ENCODE measurements at places on chromosomes 1 and 21. TPM values are rescaled to one million over a fixed set of nuclear protein-coding genes. Genes with fewer than 3 reads are reported as not detected.

- no peaks in the 10 kb centered on the region for H3K27me3 ChIP-seq
- no peak overlapping the region for H3K27ac ChIP-seq
- H3K4me1 ChIP-seq, result no peaks in the 10 kb centered on the region
- no peaks in the 10 kb centered on the region for H3K36me3 ChIP-seq
- H3K4me3 ChIP-seq, result no peak overlapping the region
- DNase-seq, result no peak
These were observed 89.0 kb upstream of the CHODL start for GRCh38 chr21:18155508-18156193.

DNA sequence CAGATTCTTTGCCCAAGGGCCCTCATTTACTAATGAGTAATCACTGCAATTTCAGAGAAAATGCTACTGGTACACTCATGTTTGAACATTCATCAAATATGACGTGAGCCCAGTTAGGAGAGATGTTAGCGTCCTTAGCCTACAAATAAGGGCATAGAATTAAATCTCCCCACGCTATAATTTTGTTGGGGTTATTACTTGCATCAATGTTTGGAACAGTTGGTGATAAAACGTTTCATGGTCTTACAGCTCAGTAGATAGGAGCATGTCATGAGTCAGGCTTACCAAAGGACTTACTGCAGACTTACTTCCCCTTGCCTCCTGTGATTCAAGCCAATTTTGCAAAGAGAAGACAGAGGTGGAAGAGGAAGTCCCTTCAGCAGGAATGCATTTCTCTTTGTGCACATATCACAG lies 304.0 kb downstream of the KIF26B start:
- H3K36me3 ChIP-seq, result no peaks in the 10 kb centered on the region
- no peaks in the 10 kb centered on the region for H3K4me1 ChIP-seq
- no peak overlapping the region for H3K27ac ChIP-seq

GRCh38 chr1:96334236-96334557 lies 387.4 kb upstream of the PTBP2 start:
- H3K36me3 ChIP-seq, result no peaks in the 10 kb centered on the region
- no peaks in the 10 kb centered on the region for H3K27me3 ChIP-seq
- H3K27ac ChIP-seq, result no peak overlapping the region
- no peak for DNase-seq

Gene S100A16
- 69.6 TPM for total RNA-seq

- no peak overlapping the region for H3K4me3 ChIP-seq
- no peak overlapping the region for H3K27ac ChIP-seq
- H3K27me3 ChIP-seq, result no peaks in the 10 kb centered on the region
- no peak for DNase-seq
These were observed 113.0 kb upstream of the PBX1 start for GRCh38 chr1:164446020-164446419.

Gene FCRL3
- total RNA-seq, result 0.67 TPM

- H3K4me1 ChIP-seq, result no peaks in the 10 kb centered on the region
- no peak overlapping the region for H3K4me3 ChIP-seq
- no peak overlapping the region for H3K27ac ChIP-seq
- no peaks in the 10 kb centered on the region for H3K36me3 ChIP-seq
- H3K27me3 ChIP-seq, result no peaks in the 10 kb centered on the region
These were observed 146.4 kb downstream of the LRIG2 start for GRCh38 chr1:113219377-113219776.

Gene HPCAL4
- 0.09 TPM for total RNA-seq

- H3K27me3 ChIP-seq, result no peaks in the 10 kb centered on the region
- DNase-seq, result no peak
- no peaks in the 10 kb centered on the region for H3K36me3 ChIP-seq
- H3K27ac ChIP-seq, result no peak overlapping the region
These were observed 156.5 kb downstream of the FGGY start for GRCh38 chr1:59453297-59453968.

Gene OR2T11
- total RNA-seq, result not detected

- DNase-seq, result no peak
- H3K4me1 ChIP-seq, result no peaks in the 10 kb centered on the region
- H3K27ac ChIP-seq, result no peak overlapping the region
- no peaks in the 10 kb centered on the region for H3K27me3 ChIP-seq
- no peaks in the 10 kb centered on the region for H3K36me3 ChIP-seq
These were observed 426.5 kb upstream of the NFIA start for GRCh38 chr1:60655679-60656355.

Gene RPL22
- total RNA-seq, result 308 TPM

Gene KCNJ15
- total RNA-seq, result 80.1 TPM

Gene WNT3A
- 10.1 TPM for total RNA-seq

GRCh38 chr1:107122225-107122624 lies 18.6 kb upstream of the NTNG1 start:
- no peaks in the 10 kb centered on the region for H3K4me1 ChIP-seq
- no peaks in the 10 kb centered on the region for H3K36me3 ChIP-seq
- no peak overlapping the region for H3K27ac ChIP-seq
- no peak overlapping the region for H3K4me3 ChIP-seq
- no peak for DNase-seq
- H3K27me3 ChIP-seq, result no peaks in the 10 kb centered on the region

DNA sequence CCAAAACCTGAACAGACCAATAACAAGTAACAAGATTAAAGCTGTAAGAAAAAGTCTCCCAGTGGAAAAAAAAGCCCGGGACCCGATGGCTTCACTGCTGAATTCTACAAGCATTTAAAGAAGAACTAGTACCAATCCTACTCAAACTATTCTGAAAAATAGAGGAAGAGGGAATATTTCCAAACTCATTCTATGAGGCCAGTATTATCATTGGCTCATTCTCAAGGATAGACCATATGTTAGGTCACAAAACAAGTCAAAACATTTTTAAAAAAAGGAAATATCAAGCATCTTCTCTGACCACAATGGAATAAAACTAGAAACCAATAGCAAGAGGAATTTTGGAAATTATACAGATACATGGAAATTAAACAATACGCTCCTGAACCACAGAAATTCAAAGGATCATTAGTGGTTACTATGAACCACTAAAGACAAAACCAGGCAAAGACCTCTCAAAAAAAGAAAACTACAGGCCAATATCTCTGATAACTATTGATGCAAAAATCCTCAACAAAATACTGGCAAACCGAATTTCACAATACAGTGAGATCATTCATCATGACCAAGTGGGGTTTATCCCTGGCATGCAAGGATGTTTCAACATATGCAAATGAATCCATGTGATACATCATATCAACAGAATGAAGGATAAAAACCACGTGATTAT lies 13.9 kb upstream of the IL20 start:
- no peaks in the 10 kb centered on the region for H3K4me1 ChIP-seq
- no peak overlapping the region for H3K27ac ChIP-seq
- no peaks in the 10 kb centered on the region for H3K27me3 ChIP-seq
- H3K36me3 ChIP-seq, result no peaks in the 10 kb centered on the region
- H3K4me3 ChIP-seq, result no peak overlapping the region

GRCh38 chr1:207702317-207702716 lies 49.5 kb upstream of the CD46 start:
- H3K27ac ChIP-seq, result no peak overlapping the region
- no peak overlapping the region for H3K4me3 ChIP-seq
- H3K27me3 ChIP-seq, result no peaks in the 10 kb centered on the region

Gene MYCL
- 3.6 TPM for total RNA-seq

Gene LMX1A
- not detected for total RNA-seq

GRCh38 chr1:106222403-106222802 lies 834.1 kb upstream of the PRMT6 start:
- no peak overlapping the region for H3K27ac ChIP-seq
- H3K36me3 ChIP-seq, result no peaks in the 10 kb centered on the region
- no peaks in the 10 kb centered on the region for H3K4me1 ChIP-seq
- H3K4me3 ChIP-seq, result no peak overlapping the region

DNA sequence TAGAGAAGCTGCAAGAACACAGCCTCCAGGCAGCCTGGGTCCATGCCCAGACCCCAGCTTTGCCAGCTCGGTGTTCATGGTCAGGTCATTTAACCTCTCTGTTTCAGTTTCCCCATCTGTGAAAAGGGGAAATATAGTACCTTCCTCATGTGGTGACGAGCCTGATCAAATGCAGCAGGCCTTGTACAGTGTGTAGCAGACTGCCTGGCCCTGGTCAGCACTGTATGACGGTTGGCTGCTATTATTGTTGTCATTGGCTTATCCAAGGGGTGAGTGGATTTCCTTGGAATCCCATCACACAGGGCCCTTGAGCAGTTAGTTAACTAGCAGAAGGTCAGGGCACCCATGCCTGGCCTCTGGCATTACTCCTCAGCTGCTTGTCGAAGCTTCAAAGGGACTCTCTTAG lies 6.6 kb upstream of the TMEM51 start:
- H3K36me3 ChIP-seq, result no peaks in the 10 kb centered on the region
- H3K4me1 ChIP-seq, result peaks cover 4% of the 10 kb centered on the region
- no peak for DNase-seq
- H3K4me3 ChIP-seq, result no peak overlapping the region
- H3K27me3 ChIP-seq, result no peaks in the 10 kb centered on the region

DNA sequence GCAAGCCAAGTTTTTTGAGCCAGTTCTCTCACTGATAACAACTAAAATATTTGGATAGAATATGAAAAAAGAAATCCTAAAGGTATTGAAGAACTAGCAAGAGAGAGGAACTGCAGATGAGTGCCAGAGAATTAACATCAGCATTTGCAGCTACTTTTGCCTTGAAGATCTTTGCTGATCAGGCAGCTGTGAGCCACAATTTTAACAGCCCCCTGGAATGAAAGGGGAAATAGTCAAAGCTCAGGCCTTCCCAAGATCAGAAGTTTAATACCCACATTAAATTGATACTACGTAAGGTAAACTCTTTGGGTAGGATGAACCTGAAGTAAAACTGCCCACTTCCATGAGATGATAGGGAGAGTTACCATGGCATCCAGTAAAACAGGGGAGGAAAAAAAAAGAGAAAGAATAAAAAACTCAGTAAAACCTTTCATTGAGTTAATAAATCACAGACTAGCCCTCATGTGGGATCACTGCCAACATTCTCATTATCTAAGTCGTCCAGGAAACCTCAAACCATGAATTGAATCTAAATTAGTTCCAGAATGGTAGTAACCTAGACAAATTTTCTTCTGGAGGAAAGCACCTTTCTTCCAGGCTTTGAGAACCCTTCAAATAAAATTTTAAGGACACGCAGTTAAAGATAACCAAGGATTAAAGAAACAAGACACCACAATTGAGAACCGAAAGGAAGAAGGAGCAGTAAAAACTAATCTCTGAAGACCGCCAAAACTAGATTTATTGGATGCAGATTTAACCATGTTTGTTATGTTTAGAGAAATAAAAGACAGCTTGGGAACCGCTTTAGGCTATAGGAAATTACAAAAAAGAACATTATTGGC lies 28.3 kb downstream of the SCP2 start:
- no peak overlapping the region for H3K4me3 ChIP-seq
- no peaks in the 10 kb centered on the region for H3K27me3 ChIP-seq
- H3K4me1 ChIP-seq, result no peaks in the 10 kb centered on the region
- DNase-seq, result no peak
- peaks cover 8% of the 10 kb centered on the region for H3K36me3 ChIP-seq

Gene NDUFS5
- total RNA-seq, result 154 TPM

DNA sequence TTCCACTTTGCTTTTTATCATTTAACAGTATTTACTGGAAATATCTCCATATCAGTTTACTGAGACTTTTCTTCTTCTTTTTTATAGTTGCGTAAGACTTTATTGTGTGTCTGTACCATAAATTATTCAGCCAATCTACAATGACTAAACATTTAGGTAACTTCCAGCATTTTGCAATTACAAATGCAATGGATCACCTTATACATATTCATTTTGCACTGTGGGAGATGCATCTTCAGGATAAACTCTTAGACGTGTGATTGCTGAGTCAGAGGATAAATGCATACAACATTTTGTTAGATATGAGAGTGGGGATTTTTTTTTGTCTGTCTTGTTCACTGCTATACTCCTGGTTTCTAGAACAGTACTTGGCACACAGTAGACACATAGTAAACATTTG lies 95.7 kb upstream of the GCLM start:
- H3K27me3 ChIP-seq, result no peaks in the 10 kb centered on the region
- no peaks in the 10 kb centered on the region for H3K4me1 ChIP-seq
- H3K27ac ChIP-seq, result no peak overlapping the region

DNA sequence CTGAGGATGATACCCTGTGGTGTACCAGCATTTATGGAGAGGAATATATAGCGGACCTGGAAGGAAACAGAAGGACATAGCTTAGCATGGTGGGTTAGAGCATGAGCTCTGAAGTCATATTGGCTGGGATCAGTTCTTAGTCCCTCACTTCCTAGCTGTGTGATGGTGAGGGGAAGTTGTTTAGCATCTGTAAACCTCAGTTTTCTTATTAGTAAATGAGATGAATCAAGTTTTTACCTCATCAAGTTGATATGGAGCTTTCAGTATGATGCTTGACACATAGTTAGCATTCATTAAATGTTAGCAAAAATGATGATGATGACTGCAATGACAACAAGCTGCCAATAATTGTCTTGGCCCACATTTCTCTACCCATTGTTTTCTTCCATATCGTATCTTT lies 84.8 kb downstream of the NEK7 start:
- no peak overlapping the region for H3K4me3 ChIP-seq
- DNase-seq, result no peak
- no peaks in the 10 kb centered on the region for H3K36me3 ChIP-seq
- no peaks in the 10 kb centered on the region for H3K27me3 ChIP-seq
- no peak overlapping the region for H3K27ac ChIP-seq

DNA sequence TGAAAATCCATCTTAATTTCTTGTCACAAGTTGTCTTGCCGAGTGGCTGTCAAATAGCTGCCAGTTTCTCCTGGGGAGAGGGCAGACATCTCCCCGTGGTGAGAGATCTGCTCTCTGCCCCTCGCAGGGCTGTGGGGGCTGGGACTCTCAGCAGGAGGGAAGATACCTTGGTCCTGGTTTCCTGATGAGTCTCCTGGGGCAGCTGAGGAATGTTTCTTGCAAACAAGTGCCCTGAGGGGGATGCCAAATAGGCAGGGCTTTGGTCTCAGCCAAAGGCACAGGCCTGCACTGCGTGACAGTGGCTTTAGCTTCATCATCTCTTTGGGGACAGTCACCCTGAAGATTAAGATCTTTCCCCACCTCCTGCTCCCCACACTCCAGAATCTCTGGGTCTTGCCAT lies 40.9 kb downstream of the SYT6 start:
- H3K4me1 ChIP-seq, result no peaks in the 10 kb centered on the region
- H3K27me3 ChIP-seq, result no peaks in the 10 kb centered on the region
- no peak overlapping the region for H3K27ac ChIP-seq
- no peak for DNase-seq

Gene OR2M7
- not detected for total RNA-seq

DNA sequence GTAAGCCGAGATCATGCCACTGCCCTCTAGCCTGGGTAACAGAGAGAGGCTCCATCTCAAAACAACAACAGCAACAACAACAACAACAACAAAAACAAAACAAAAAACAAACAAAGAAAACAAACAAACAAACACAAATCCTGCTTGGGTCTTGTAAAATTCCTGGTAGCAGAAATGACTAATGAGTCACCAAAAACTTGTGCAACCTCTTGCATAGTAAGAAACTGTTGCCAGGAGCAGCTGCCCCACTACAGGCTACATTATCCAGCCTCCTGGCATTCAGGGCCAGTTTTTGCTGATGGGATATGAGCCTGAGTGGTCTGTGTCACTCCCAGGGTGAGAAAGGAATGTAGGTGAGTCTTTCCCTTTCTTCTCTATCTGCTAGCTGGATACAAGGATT lies 245.4 kb downstream of the TNR start:
- H3K4me3 ChIP-seq, result no peak overlapping the region
- no peaks in the 10 kb centered on the region for H3K4me1 ChIP-seq
- H3K27me3 ChIP-seq, result peaks cover 8% of the 10 kb centered on the region

Measured in upper lobe of right lung (tissue), 1 donor.